ENCODE measurements at places on chromosomes 4 and X.

- no peak for DNase-seq
These were observed 92.1 kb downstream of the SHROOM4 start for GRCh38 chrX:50721764-50722521.

DNA sequence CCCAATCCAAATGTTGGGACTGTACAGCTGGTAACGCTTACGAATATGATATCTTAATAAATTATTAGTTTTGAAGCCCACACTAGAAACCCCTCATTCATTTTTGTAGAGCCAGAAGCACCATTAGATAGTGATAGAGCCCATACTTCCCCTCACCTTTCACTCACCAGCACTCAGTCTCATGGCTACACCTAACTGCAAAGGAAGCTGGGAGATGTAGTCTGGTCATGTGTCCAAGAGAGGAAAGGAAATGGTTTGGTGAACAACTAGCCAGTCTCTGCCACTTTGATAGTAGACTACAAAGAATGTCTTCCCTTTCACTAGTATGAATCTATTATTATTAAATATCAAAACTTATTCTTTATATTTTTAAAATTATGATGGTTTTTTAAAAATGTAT is 77.1 kb upstream of the EGFL6 start:
- DNase-seq: no peak

DNA sequence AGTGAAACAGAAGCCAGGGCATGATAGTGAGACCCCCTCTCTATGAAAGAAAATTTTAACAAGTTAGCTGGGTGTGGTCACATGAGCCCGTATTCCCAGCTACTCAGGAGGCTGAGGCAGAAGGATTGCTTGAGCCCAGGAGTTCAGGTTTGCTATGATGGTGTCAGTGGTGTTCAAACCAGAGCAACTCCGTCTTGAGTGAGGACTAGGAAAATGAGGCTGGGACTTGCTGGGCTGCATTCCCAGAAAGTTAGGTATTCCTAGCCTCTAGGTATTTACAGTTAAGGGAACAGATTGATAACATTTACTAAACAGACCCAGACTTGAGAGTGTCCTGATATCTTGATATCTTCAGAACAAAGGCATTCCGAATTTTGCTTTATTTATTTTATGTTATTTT is 37.0 kb upstream of the NOCT start:
- DNase-seq: no peak

GRCh38 chrX:36983831-36984230 is 24.3 kb upstream of the FAM47C start:
- DNase-seq: no peak

DNA sequence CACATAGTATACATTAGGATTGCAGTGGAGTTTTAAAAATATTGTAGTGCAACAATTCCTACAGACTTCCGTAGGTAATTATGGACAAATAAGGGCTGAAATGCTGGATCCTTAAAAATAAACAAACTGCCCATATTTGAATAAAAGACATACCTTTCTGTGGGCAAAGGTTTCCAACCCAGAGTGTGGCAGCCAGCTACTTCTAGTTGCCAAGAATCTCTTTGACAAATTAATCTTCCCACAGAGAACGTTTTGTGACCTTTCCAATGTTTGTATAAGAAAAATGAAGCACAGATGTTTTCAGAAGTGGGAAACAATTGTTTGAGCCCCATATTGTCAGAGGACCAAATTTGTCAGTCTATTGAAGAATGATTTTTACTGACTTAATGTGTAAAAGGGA is 21.1 kb downstream of the GRPR start:
- no peak for DNase-seq

- DNase-seq: no peak
These were observed 903.0 kb upstream of the SLIT2 start for GRCh38 chr4:19348746-19349145.

DNA sequence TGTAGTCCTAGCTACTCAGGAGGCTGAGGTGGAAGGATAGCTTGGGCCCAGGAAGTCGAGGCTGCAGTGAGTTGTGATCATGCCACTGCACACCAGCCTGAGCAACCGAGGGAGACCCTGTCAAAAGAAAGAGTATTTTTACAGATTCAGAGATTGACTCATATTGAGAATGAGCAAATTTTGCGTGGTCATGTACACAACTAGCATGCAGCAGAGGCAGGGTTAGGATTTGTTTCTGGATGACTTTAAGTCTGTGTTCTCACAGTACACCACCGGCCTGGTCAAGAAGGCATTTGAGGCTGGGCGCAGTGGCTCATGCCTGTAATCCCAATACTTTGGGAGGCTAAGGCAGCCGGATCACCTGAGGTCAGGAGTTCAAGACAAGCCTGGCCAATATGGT is 44.8 kb upstream of the CBR4 start:
- no peak for DNase-seq

GRCh38 chr4:47933840-47934239 is 19.5 kb upstream of the NFXL1 start:
- DNase-seq: peak; percentile 71

GRCh38 chrX:137573324-137574101 is 7.6 kb downstream of the ZIC3 start:
- DNase-seq: no peak

DNA sequence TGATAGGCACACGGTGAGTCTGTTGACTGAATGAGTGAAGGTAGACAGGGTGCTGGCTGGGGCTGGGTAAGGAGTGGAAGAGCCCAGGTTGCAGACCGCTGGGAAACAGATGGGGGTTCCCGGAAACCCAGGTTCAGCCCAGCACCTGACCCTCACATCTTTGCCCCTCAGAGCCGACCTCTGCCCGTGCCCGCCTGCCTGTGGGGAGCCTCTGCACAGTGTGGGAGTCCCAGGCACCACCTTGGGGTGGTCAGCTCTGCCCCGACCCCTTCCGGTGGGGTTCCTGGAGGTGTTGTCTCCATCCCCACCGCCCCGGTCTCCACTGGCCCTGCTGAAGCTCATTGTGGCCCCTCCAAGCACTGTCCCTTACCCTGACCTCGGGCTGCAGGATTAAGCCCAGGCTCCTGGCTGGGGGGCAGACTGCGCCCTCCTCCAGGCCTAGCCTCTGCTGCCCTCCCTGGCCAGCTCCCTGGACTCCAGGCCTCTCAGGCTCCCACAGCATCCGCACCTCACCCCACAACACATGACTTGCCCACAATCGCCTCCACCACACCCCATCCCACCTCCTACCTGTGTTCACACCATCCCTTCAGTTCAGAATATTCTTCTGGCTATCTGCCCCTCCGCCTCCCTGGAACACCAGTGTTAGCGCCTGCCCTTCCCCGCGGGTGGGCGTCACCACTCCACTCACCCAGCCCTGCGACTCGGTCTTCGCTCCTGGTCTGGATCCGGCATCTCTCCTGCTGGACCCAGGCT is 21.4 kb downstream of the HMX1 start:
- no peak for DNase-seq

DNA sequence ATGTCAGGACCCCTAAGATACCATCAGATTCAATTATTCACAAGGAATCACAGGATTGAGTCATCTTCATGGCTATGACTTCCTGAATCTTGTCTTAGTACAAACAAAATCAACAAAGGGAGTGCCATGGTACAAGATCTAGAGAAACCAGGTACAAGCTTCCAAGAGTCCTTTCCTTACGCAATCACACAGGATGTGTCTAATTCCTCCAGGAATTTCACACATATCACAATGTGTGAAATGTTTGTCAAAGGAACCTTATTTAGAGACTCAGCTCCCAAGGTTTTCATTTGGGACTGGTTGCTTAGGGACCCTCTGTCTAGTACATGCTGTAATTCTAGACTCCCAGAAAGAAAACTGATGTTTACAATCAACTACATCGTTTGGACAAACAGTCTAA is 83.0 kb downstream of the MAB21L2 start:
- DNase-seq: no peak

GRCh38 chrX:34790026-34790425 is 132.9 kb upstream of the TMEM47 start:
- DNase-seq: no peak

GRCh38 chrX:118682258-118683014 is 45.0 kb upstream of the IL13RA1 start:
- DNase-seq: no peak

GRCh38 chr4:42302348-42302747 is 94.9 kb upstream of the SHISA3 start:
- DNase-seq: peak; percentile 62

DNA sequence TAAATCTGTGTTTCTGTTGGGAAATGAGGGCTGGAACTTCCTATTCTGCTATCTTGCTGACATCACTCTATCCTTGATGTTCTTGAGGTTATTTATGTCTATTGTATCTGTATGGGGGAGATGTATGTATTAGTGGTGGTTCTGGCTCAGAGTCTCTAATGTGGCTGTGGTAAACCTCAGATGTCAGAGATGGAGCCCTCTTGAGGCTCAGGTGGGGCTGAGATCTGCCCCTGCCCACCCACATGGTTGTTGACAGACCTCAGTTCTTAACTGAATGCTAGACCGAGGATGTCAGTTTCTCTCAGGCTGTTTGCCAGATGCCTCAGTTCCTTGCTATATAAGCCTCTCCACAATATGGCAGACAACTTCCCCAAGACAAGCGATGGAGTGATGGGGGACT is 3.3 kb upstream of the CPE start:
- no peak for DNase-seq

DNA sequence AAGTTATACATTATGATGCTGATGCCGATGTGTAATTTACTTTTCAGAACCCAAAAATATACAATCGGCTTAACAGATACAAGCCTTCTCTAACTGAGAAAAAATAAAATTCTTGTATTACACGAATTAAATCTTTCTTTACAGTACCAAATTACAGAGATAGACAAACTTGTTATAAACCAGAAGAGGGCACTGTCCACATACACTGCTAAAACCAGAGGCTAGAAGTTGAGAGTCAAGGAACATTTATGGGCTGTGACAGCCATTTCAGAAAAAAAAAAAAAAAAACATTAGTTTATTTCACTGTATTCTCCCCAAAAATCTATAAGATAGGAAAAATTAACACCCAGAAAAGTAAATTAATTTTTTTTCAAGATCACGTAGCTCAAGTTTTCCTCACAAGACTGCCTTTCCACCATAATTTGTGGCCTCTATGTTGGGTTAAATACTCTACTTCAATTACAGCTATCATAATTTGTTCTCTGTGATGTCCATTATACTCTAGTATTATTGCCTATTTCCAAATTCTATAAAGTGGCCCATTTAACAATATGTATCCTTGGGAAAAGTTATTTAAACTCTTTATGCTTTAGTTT is 12.0 kb downstream of the EREG start:
- DNase-seq: peak; percentile 38

GRCh38 chrX:111543212-111543741 is 31.8 kb downstream of the SERTM2 start:
- no peak for DNase-seq

DNA sequence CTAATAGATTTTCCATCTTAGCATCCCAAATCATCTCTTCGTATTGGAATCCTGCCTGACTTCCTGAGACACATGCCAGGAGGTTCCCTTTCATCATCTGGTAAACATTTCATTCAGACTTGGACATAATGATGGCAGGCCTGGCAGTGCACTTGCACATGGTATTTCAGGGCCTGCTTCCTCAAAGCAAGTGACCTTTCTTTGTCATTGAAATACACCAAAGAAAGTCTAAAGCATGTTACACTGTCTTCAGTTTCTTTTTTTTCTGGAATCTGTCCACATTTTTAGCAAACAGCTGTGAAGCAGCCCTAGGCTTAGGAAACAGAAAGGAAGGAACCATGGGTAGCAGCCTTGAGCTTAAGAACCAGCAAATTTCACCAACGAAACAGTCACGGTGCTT is 205.9 kb upstream of the VCX start:
- no peak for DNase-seq

DNA sequence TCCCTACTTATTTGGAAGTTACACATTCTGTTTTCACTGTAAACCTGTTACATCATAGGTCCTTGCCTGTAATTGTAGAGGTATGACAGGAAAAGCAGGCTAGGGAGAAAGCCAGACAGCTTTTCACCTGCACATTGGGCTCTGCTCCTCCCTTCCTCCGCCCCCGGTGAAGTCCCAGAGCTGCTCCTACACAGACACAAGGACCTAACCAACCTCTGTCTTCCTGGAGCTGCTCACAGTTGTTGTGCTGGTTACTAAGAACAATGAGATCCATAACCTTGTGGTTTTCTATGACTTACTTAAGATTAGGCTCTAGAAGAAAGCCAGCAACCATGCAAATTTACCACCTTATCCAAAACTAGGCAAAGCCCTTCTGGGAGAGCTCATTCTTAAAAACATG is 40.0 kb downstream of the MOSPD2 start:
- DNase-seq: no peak

DNA sequence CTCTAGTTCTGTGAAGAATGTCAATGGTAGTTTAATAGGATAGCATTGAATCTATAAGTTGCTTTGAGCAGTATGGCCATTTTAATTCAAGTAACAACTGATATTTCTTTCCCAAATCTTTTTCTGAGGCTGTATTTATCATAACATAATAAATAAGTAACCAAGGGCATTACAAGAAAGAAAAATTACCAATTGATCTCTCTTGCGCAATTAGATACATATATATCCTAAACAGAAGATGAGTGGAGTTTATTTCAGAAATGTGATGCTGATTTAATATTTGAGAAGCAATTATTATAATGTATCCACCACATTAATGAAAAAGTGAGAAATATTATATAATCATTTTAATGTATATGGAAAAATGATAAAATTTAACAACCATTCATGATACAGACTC is 802.5 kb upstream of the AGA start:
- no peak for DNase-seq

DNA sequence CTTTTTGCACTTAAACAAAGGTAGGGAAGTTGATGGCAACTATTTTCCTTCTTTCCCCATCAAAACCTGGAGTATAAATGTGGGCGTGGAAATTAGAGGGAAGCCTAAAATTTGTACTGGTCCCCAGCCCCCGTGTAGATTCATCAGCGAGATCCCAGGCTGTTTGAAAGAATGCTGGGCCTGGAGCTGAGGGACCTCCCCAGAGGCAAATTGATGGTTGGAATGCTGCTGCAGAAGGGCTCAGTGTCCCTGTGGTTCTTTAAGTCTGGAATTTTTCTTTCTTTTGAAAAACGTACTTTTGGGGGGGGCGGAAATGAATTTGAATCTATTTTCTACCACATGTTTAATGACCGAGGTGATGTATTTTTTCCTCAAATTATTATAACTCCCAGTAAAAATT is 197.2 kb downstream of the CBR4 start:
- DNase-seq: no peak

DNA sequence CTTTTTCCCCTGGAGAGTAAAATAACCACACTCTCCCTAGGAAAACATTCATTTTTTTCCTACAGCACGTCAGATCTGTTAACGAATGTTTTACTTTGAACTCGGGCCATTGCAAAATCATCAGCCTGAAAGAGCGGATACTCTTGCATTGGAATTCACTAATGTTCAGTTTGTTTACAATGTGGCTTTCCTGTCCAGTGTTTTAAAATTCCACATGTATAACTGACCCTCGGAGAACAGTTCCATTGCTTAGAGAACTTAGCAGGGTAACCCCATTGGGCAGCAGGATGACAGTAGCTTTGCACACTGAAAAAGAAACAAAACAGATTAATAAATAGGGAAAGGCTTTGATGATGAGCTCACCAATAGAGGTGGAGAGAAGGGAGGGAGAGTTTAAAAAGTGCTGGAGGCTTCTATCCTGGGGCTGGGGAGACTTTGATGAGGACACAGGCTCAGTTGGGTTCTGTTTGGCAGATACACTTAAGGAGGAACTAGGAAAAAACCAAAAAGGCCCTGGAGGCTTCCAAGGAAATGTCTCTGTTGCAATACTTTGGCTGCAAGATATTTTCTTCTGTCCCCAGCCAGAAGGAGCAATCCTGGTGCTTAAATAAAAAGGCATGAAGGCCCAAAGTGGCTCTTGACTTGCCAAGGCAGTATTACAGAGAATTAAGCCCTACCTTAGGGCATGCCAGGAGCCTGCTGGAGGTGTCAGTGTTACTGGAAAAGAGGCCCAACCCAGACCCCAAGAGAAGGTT is 143.1 kb downstream of the ARSF start:
- no peak for DNase-seq

Measured in KBM-7 (cell line).